ENCODE measurements at places on chromosomes 7 and 10. TPM values are rescaled to one million over a fixed set of nuclear protein-coding genes. Genes with fewer than 3 reads are reported as not detected.

Gene AGAP9
- total RNA-seq, result 1.8 TPM

Gene CTAGE4
- not detected for total RNA-seq

Gene PRSS1
- not detected for total RNA-seq

Gene PDK4
- total RNA-seq, result 160 TPM

Gene DEPP1
- 15.2 TPM for total RNA-seq

Gene CADPS2
- total RNA-seq, result 11.8 TPM

Gene SGCE
- 17.0 TPM for total RNA-seq

Gene C10orf90
- total RNA-seq, result not detected

Gene EGFR
- 4.6 TPM for total RNA-seq

Gene BHLHA15
- total RNA-seq, result not detected

Gene CYP3A4
- not detected for total RNA-seq

Gene PBLD
- total RNA-seq, result 6.2 TPM

Gene SEMA3C
- 67.6 TPM for total RNA-seq

Gene CNOT4
- total RNA-seq, result 27.1 TPM

Gene FAM241B
- 5.3 TPM for total RNA-seq

Gene NRBF2
- 13.8 TPM for total RNA-seq

Gene LIPN
- not detected for total RNA-seq

Gene PLCE1
- 42.1 TPM for total RNA-seq

Gene PPP1R17
- total RNA-seq, result not detected

Gene KCNMA1
- total RNA-seq, result 8.0 TPM

Gene IGF2BP3
- total RNA-seq, result not detected

Gene CYP2E1
- 0.82 TPM for total RNA-seq

Gene CCDC172
- not detected for total RNA-seq

Gene DLG5
- 14.3 TPM for total RNA-seq

Gene ANKRD61
- 0.25 TPM for total RNA-seq

Gene HIBADH
- 56.9 TPM for total RNA-seq

Gene HTR7
- not detected for total RNA-seq

Gene BTAF1
- 12.5 TPM for total RNA-seq

Gene TMEM270
- total RNA-seq, result not detected

Gene SUN3
- not detected for total RNA-seq

Gene CCNJ
- 3.0 TPM for total RNA-seq

Gene PHKG1
- 150 TPM for total RNA-seq

Gene DGKI
- 1.2 TPM for total RNA-seq

Gene LIPF
- not detected for total RNA-seq

Gene PTEN
- 58.6 TPM for total RNA-seq

Gene PRF1
- total RNA-seq, result 19.4 TPM

Gene TAS2R38
- total RNA-seq, result not detected

Gene CTTNBP2
- 0.95 TPM for total RNA-seq

Gene AKR1C8
- 0.25 TPM for total RNA-seq

Gene CLIP2
- total RNA-seq, result 9.0 TPM

Measured in heart left ventricle (tissue), 16 donors.